NCI-H146 (cell line): ENCODE measurements at places on chromosomes 4 and X.
A peak's percentile ranks its signal among the peaks of the same experiment; 100 is the strongest.

DNA sequence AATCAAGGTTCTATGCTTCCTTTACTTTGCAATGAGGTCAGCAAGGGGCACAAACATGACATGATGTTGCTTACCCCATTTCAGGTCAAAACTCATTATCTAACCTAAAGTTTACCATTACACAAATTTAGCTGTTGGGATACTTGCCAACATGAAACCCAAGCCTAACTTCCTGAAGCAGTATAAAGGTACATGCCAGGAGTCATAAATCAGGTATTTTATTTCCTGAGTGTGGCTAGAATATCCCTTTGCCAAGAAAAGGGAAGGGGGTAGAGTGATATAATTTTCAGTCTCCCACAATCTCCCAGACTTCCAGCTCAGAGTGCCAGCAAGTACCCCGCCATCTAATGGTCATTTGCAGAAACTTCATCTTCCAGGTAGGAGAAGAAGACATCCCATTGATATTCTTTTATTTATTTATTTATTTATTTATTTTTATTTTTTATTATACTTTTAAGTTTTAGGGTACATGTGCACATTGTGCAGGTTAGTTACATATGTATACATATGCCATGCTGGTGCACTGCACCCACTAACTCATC, 136.6 kb downstream of the NEXMIF start:
- DNase-seq, result no peak

- DNase-seq, result no peak
Observed at GRCh38 chrX:101347859-101348451, 587 bp downstream of the TIMM8A start.

DNA sequence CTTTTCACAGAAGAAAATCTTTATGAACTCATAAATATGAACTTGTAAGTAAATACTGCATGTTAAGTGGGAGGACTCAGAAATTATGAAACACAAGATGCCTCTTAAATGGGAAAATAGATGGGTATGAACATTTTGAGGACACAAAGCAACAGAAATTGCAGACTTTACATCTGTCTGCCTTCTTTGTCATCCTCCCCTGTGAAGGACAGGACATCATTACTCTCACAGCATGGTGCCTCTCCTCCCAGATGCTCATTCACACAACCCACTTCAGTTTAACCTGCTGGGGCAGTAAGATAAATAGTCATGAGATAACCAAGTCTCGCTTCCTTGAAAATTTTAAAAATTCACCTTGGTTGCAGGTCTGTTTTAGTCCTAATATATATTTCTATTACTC, 144.5 kb downstream of the APBB2 start:
- DNase-seq, result peak; percentile 93

- DNase-seq, result no peak
Observed at GRCh38 chr4:185534511-185534865, 819 bp downstream of the PDLIM3 start.

GRCh38 chr4:32519060-32519459, 1798.9 kb downstream of the PCDH7 start:
- peak; percentile 2 for DNase-seq

DNA sequence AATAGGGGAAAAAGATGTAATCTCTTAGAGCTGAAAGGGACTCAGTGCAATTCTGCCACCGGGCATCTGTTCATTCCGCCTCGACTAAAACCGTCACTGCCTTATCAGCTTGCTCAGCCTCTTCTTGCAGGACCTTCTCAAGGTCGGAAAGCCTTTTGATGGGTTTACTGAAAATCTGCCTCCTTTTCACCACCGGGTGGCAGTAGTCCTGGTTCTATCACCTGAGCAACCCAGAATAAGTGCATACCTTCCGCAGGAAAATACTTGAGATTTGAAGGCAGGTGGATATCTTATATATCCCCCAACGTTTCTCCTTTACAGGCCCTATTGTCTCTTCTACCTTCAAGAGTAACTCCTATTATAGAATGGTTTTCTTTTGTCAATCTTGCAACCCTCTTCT, 103.4 kb upstream of the PAK3 start:
- DNase-seq, result peak; percentile 3

DNA sequence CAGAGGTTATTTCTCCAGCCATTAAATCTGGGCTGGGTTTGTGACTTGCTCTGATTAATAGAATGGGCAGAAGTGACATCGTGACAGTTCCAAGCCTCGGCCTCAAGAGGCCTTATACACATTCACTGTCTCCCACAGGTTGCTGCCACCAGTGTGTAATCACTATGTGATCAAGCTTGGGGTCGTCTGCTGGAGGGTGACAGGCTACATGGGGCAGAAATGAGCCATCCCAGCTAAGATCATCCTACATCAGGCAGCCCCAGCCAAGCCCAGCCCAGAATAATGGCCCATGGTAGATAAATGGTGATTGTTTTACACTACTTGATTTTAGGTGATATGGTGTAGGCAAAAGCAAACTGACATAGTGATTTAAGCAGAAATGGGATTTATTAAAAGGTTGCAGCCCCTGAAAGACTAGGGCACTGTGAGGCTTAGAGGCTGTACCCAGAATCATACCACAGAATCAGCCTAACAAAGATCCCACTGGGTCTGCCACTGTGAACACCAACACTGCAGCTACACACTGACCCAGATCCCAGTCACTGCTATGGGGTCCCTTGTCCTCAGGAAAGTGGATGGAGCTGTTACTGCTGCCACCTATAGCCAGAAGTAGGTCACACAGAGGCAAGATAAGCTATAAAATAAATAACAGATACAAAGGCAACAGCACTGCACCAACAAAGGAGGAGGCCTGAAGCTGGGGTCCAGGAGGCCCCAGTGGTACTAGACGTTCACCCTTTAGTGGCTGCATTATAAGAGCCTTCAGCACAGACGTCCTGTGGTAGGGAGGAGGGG, 159.6 kb upstream of the RBPJ start:
- DNase-seq, result no peak

DNA sequence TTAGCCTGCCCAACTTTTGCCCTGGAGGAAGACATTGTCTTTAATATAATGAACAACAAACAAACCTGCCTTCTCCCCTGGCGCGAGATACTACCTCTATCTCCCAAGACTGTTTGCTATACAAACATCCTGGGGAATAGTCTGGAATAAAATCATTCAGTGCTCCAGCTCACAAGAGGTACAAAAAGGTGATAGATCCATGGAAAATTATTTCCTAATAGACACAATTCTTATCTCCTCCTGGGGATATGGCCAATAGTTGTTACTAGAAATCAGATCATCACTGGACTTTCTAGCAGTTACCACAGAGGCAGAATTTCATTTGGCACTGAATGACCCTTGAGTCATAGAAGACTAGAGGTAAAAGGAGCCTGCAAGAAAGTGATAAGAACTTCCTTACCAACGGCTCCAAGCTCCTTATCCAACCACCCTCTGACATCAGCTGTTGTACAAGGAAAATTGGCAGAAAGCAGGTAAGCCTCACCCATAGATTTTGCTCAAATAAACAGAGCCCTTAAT, 38.1 kb downstream of the MID1 start:
- peak; percentile 21 for DNase-seq

DNA sequence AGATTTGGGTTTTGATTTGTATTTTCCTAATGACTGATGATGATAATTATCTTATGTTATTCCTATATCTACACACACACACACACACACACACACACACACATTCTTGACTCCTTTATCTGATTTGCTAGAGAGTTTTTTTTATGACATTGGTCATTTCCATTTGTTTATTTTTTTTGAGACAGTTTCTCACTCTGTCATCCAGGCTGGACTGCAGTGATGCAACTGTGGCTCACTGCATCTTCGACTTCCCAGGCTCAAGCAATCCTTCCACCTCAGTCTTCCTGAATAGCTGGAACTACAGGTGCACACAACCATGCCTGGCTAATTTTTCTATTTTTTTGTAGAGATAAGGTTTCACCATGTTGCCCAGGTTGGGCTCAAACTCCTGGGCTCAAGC, 6.7 kb downstream of the ZNF81 start:
- no peak for DNase-seq

DNA sequence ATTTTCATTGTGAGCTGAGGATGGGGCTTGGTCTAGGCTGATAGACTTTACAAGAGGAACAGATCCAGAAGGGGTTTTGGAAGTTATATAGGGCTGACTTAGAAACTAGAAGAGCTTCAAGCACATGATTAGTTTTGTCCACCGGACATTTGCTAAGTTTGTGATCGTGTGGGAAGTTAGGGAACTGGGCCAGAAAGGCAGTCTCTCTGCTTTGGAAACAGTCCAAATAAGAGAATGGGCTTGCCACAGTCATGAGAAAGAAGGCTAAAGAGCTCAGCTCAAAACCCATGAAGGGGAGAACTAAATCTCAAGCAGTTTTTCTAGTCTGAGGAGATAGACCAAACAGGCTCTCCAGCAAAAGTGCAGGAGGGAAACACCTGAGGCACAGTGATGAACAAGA, 67.8 kb downstream of the ZNF674 start:
- DNase-seq, result no peak

GRCh38 chr4:41437111-41437536, 100.8 kb upstream of the LIMCH1 start:
- DNase-seq, result no peak

DNA sequence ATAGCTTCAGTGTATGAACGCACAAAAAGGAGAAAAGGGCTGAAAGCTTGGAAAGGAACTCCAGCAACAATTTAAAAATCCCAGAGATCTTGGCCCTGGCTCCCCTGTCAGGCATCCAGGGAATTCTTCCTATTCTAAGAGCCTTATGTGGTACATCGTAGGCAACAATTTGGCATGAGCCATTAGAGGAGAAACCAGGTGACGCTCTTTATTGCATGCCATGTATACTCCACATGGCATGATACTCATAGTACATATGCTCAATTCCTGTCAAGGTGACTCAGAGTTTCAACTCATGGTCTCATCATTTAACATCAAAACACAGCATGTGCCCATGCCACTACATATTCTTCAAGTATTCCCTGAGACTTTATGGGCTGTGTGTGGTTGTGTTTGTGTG, 191.3 kb downstream of the OR13H1 start:
- no peak for DNase-seq

DNA sequence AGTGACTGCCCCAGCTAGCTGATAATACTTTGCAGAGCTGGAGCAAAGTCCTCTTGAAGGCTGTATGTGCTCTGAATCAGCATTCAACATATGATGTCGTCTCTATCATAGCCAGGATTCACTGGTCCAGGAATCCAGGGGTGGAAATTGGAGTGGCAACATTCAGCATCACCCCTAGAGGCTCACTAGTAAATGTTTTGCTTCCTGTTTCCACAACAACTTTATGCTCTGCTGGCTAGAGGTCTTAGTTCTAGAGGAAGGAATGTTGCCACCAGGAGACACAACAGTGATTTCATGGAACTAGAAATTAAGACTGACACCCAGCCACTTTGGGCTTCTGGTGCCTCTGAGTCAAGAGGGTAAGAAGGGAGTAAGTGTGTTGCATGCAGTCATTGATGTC, 11.3 kb downstream of the MAGEA1 start:
- DNase-seq, result no peak

DNA sequence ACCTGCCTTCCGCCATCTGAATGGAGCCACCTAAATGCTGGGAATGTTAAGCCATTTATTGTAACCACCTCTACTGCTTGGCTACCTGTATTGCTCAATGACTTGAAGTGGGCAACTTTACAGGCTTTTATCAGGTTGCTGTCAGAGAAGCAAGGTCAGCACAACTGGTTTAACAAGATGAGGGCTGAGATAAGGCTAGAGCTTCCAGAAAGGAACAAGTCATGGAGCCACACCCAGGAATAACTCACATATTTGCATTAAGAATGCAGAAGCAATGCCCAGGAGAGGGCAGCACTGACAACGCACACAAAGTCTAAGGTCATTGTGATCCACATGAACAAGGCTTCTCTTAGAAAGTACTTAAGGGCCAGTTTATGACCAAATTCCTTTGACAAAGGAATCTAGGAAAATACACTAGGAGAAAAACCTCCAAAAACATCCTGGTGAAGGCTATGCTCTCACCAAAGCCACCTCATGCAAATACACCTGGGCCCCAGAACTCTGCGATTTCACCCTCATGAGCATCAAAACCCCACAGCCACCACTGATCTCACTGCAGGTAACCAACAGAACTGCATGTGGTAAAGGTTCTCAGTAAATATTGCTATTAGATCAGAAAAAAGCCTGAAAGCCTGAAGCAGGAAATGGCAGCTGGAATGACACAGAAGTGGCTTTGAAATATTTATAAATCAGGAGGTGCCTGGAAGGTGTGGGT, 15.0 kb upstream of the STS start:
- peak; percentile 72 for DNase-seq

GRCh38 chr4:121485190-121485804, 104.5 kb upstream of the QRFPR start:
- DNase-seq, result no peak

DNA sequence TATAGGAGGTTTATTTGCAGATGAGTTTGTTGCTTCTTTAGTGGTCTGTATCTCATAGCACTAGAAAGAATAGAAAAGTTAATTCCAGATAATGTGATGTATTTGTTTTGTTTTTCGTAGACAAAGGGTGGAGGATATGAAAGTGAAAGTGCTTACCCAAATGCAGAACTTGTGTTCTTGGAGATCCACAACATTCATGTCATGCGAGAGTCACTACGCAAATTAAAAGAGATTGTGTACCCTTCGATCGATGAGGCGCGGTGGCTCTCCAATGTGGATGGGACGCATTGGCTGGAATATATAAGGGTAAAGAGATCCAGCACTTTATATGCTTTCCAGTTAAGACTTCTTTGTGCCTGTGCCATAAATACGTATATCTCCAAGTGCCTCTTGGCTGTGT, 43.3 kb downstream of the MTMR1 start:
- no peak for DNase-seq

DNA sequence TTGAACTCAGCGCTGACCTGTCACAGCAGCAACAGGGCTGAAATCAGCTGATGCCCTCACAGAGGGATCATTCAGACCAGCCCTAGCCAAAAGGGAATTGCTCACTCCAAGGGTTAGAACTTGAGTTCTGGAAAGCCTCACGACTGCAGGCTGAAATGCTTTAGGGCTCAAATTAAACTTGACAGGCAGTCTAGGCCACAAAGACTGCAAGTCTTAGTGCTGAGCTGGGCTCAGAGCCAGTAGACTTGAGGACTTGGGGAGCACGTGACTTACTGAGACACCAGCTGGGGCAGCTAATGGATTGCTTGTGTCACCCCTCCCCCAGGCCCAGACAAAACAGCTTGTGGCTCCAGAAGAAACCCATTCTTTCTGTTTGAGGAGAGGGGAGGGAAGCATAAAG, 119.0 kb upstream of the SLC6A14 start:
- no peak for DNase-seq

DNA sequence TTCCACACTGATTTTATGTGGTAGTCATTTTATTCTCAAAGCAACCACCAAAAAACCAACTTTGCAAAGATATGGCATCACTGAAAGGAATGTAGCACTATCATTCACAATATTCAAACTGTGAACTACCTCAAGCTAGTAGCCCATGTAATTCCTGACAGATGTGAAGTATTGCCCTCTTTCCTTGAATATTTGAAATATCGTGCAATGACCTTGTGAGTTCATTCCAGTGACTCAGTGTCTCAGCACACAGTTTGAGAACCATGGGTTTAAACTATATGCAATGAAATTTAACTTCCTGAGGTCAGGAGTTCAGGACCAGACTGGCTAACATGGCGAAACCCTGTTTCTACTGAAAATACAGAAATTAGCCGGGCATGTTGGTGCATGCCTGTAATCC, 20.9 kb upstream of the IQCM start:
- no peak for DNase-seq

- no peak for DNase-seq
Observed at GRCh38 chr4:124647599-124647998, 64.9 kb downstream of the ANKRD50 start.
